ENCODE measurements at places on chromosomes 5 and 9.

DNA sequence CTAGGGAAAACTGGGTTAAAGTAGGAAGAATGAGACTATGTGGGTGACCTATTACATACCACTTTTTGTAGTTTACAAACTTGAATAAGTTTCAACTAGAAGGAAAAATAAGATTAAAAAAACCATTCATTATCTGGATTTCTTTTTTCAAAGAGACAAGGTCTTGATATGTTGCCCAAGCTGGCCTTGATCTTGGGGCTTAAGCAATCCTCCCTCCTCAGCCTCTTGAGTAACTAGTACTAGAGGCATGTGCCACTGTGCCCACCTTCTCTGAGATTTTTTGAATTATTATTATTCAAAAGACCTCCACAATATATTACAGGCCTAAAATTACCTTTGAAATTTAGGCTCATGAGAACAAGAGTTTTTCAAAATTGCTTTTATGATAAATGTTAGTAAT lies 63.2 kb downstream of the NR2F1-AS1 start:
- DNase-seq = peak; percentile 20

DNA sequence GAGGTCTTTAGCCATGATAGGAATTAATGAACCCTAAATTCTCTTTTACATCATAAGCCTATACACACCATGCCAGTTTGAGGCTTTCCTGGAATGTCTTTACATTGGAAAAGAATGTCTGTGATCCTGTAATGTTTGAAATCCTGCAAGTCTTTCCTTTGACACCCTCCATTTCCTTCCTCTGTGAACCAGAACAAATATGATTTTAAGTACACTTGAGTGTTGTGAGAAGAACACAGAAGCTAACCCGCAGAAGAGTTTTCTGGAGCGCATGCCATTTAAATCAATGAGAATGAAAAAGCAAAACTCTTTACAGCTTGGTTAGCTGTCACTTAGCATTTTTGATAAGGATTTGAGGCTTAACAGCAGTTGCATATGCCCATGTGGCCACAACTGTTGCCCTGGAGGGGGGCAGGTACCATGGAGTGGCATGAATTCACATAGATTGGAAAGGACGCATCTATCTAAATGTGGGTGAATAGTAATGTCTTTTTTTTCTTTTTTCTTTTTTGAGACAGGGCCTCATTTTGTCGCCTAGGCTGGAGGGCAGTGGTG lies 372.6 kb downstream of the KDM4C start:
- no peak for DNase-seq

GRCh38 chr5:124825983-124826337 lies 79.5 kb upstream of the ZNF608 start:
- no peak for DNase-seq

GRCh38 chr5:15074651-15075050 lies 203.1 kb upstream of the ANKH start:
- peak; percentile 65 for DNase-seq

DNA sequence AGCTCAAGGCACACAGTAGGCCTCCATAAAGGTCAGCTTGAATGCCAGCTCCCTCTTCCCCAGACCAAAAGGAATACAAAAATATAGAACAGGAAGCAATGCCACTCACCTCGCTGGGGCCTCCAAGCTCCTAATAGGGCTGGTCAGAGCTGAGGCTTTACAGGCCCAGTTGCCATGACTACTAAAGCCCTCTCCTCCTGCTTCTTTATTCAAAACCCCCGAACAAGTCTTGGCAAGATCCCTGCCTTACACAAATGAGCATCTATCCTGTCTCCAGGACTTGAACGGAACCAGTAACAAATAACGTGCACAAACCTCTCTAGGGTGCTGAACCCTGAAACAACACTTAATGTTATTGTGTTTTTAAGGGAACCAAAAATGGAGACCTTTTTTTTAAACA lies 136.3 kb downstream of the SIL1 start:
- no peak for DNase-seq

- no peak for DNase-seq
Observed at GRCh38 chr9:136078024-136078423, 17.1 kb downstream of the NACC2 start.

- DNase-seq = peak; percentile 88
Observed at GRCh38 chr5:95646569-95647431, at the start of gene RFESD. RFESD (plus strand) TSS chr5:95646777; CDS start chr5:95652272, 5,495 bp downstream.

Measured in NCI-H226 (cell line).